ENCODE measurements at places on chromosomes 7 and 10.

GRCh38 chr10:95536894-95537541, 24.2 kb downstream of the SORBS1 start:
- DNase-seq = no peak

DNA sequence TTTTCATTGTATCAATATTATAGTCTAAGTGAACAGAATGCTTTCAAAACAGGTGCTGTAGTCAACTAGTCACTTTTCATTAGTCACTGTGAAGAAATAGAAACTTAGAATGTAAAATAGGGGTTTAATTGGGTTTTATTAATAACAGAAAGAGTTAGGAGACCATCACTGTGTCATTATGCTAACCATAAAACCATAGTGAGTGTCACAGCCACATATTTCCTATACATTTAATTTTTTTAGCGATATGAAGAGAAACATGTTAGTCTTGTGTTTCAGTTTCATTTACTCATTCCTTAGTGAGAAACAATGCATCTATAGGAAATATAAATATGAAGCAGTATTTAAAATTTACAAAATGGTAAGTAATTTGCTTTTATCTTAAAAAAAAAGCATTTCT, 22.2 kb downstream of the SPAG6 start:
- DNase-seq = no peak

DNA sequence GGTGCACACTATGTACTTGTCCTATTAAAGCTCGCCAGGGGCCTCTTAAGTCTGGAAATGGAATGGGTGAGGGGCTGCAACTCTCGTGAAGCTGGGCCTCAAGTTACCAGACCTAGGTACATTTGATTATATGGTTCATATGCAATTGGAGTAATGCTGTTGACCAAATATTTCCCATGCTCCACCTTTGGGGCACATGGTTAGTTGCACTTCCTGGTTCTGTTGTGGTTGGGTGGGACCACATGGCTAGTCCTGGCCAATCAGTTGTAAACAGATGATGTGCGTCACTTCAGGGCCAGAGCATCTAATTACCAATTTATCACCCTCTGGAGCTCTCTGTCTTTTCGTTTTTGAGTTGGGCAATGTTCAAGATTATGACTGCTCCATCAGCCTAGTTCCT, 39.5 kb upstream of the OPN4 start:
- DNase-seq = no peak

DNA sequence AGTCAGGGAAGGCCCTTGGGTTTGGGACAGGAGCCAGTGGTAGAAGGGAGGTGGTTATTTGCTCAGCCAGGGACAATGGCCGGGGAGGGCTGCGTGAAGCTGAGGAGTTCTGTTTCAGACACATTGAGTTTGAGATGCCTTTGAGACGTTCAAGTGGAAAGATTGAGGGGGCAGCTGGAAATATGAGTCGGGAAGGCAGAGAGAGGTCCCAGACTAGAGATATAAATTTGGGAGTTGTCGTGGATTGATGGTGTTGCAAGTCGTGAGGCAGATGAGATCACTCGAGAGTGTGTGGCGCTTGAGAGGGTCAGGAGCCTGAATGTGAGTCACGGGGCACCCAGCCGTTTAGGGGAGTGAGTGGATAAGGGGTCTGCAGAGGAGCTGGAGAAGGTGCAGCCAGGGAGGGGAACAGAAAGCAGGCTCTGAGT, 73.3 kb downstream of the ZMIZ1 start:
- DNase-seq = no peak

DNA sequence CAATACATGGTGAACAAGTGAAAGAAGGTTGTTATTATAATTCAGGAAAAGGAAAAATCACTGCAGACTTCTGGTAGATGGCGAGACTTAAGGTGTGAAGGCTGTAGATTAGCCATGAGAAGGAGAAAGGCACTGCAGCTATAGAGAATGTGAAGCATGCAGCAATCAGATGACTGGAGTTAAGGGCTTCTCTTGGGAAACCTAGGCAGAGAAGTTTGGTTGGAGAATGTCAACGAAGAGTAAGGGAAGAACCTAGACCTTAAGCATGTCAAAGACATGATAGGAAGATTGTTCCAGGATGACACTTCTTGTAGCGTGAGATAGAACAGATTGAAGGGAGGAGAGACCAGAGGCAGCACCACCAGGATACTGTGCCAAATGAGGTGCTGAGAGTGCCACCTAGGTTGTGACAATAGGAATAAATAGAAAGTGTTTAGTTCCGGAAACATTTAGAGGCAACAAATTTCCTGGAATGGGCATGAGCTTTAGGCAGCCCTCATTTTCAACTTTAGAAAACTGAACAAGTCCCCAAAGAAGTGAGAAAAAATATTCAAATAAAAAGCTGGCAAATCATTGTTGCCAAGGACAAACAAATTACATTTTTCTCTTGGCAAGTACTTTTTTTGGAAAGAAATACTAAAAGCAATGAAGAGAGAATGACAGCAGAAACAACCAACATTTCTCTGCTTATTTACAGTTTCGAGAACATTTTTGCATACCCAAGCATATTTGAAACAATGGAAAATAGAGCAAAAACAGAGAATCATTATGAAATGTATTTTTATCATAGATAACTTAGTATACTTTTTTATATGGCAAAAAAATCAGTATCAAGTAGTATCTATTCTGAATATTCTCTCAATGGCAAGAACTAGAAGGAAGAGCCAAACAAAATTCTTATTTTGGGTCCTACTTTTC, 4.9 kb downstream of the LRRC17 start:
- no peak for DNase-seq

DNA sequence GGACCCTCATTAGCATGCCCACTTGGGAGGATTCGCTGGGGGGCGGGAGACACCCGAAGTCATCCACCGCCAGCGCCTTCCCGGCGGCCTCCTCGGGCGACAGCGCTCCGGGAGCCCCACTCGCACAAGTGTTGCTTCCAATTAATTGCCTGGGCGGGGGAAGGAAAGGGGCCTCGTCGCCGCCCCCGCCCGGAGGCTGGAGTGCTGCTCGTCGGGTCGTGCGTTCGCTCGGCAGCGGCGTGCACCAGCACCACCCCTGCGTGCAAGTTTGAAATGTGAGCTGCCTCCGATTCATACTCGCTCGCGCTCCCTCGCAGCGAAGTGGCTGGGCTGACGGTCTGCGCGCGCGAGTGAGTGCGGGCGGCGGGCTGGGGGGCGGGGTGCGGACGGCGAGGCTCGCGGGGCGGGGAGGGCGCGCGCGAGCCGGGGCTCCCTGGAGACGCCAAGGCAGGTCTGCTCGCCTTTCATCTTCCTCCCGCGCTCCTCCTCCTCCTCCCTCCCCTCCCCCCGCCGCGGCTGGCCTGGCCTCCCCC, 104.6 kb upstream of the PPIF start:
- peak; percentile 38 for DNase-seq

DNA sequence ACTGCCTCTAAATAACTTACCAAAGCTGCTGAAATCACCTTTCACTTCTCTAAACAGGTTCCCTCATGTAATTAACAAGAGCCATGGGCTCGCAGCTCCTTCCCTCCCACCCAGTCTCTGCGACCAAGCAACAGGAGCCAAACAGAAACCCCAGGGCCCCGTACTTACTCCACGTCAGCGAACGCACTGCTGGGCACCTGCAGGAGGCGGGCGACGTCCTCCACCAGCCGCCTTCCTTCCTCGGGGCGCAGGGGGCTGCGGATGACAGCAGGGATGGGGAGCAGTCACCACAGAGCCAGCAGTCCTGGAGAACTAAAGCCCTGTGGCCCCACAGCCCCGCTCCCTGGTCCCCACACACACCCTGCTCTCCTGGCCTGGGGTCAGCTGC, 477.0 kb downstream of the PTPRN2 start:
- DNase-seq = no peak

- no peak for DNase-seq
These were observed 468.0 kb downstream of the PARD3 start for GRCh38 chr10:34347131-34347530.

DNA sequence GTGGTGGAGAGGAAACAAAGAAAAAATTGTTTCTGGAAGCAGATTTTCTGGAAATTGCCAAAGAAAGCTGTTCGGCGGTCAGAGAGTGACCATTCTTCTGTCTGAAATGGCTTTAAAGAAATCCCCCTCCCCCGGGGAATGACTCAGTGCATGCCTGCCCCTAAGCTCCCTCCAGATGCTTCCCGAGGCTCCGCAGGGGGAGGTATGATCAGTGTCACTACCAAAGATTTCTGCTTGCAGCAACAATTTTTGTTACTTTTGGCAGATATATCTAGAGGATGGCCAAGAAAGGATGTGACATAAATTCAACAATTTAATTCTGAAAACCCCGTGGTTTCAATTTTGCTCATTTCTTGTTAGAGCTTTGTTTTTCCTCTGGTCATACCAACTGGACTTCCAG, 163.9 kb downstream of the JCAD start:
- no peak for DNase-seq

- DNase-seq = no peak
These were observed 31.0 kb downstream of the PPIF start for GRCh38 chr10:79378383-79378646.

DNA sequence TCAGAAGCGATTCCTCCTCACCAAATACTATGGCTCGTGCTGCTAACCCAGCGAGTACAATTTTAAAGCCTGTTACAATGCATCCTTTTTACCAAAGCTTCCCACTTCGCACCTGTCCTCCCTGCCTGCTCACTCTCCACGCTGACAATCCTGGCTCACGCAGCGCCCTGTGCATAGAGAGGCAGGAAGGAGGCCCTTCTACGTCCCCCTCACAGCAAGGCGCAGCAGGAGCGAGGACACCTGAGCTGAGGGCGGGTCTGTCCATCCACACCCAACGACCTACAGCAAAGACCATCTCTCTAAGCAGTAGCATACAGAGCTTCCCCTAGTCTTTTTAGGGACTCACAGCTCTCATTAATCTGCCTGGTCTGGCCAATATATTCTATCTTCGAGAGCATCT, 46.0 kb downstream of the MKI67 start:
- no peak for DNase-seq

DNA sequence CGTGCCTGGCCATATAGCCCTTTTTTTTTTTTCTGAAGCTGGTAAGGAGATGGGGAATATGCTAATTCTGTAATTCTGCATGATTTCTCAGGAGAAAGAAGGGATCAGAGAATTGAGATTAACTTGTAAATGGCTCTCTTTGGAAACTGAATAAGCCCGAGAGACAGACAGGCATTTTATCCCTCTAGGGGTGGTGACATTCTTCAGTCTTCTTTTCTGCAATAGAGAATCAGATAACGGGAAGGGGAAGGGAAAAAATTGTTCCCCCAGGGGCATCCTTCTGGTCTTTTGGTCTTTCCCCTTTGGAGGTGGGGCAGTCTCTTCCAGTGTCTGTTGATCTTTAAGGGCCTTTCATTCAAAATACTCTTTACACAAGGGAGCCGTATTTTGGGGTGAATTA, 34.2 kb downstream of the HK1 start:
- DNase-seq = no peak

GRCh38 chr10:31709028-31709427, 219.6 kb downstream of the ARHGAP12 start:
- DNase-seq = no peak

DNA sequence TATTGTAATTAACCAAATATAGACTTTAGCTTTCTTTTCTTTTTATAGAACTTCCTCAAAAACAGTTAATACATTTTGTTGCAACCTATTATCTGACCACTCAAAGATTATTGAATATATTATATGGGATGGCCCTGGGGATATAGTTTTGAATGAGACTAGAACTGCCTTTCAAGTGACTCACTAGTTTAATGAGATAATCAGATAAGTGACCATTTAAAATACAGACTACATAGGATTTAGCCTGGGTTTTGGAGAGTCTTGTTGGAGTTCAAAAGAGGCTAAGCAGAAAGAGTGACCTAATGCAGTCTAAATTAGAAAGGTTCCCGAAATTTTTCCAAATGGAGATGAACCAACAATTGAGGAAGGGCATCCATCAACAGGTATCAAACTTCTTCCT, 305.2 kb upstream of the ETV1 start:
- DNase-seq = no peak

- DNase-seq = no peak
These were observed 15.0 kb downstream of the ARPC1A start for GRCh38 chr7:99340659-99341058.

GRCh38 chr10:121084016-121084674, 233.0 kb downstream of the WDR11 start:
- DNase-seq = no peak

- DNase-seq = no peak
These were observed 12.4 kb upstream of the MTERF1 start for GRCh38 chr7:91892821-91893340.

DNA sequence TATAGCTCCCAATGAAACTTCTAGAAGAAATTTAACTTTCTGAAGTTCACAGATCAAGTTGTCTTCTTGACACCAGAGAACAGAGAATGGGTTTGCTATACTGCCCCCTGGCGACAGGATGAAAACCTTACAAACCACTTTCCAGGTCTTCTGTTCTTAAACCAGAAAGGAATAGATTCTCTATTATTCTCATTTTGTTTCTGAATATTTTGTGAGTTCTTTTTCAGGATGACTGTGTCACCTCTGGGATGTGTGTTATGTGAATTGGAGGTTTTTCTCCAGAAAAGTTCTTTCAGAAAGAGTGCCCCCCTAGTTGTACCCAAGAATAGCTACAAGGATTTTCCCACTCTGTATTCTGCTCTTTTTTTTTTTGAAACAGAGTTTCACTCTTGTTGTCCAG, 6.3 kb downstream of the IFT22 start:
- peak; percentile 51 for DNase-seq

GRCh38 chr10:12022580-12023257, 19.9 kb downstream of the UPF2 start:
- no peak for DNase-seq

DNA sequence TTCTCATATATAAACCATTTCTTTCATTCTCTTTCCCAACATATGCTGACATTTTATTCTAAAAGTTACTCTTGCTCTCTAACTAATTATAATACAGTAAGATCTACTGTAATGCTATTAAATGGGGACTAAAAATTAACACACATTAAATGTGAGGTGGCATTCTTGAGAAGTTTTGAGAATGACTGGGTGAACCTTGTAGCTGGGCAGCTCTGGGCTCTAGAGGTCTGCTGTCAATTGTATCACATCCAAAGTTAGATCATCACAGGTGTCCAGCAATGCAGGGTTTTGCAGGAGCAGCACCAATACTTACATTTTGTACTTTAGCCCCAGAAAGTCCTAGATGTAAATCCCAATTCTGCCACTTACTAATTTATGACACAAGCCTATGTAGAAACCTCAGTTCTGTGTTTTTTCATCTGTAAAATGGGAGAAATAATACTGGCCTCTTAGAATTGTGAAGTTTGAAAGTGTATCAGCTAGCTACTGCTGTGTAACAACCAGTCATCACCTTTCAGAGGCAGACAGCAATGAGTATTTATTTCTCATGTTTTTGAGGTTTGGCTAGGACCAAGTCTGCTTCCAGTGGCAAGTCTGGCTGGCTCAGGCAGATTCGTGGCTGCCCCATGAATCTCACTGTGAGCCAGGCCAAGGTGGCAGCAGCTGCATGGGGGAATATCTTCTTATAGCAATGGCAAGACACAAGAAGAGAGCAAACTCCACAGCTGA, 79.6 kb upstream of the EMX2 start:
- no peak for DNase-seq

Data from activated CD4-positive, alpha-beta T cell treated with anti-CD3 and anti-CD28 coated beads for 4 hours (primary cell).